ENCODE measurements at places on chromosomes 2 and 18. TPM values are rescaled to one million over a fixed set of nuclear protein-coding genes. Genes with fewer than 3 reads are reported as not detected.

The DNAH6 gene
- total RNA-seq: 2.9 TPM

The DCC gene
- not detected for total RNA-seq

- no peak for DNase-seq
These were observed 94.1 kb upstream of the NXPH2 start for GRCh38 chr2:138874251-138874650.

- no peak for DNase-seq
These were observed 574 bp downstream of the NIFK start for GRCh38 chr2:121736140-121736461.

DNA sequence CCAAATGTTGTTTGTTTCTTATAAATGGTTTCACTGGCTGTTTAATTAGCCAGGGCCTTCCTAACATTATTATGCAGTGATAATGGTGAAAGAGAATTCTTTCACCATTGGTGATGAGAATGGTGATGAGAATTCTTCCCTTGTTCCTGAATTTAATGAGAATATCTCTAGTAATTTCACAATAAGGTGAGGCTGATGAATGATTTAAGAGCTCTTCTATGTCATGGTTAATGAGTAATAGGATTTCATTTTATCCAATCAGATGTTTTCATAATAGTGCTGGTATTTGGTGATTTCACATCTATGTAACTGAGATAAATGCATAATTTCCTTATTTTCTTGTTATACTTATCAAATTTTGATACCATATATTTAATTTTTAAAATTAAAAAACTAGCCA is 535.7 kb upstream of the ZEB2 start:
- DNase-seq: no peak

- no peak for DNase-seq
These were observed 12.9 kb upstream of the ADAM23 start for GRCh38 chr2:206430452-206430851.

Measured in Daoy (cell line).